ENCODE measurements at places on chromosomes 13 and 19. TPM values are rescaled to one million over a fixed set of nuclear protein-coding genes. Genes with fewer than 3 reads are reported as not detected.

The RYR1 gene
- 0.44 TPM for polyA plus RNA-seq

The CEACAM8 gene
- not detected for polyA plus RNA-seq

The RINL gene
- polyA plus RNA-seq: 0.77 TPM

The ADPRHL1 gene
- polyA plus RNA-seq: 1.1 TPM

The TNNI3 gene
- polyA plus RNA-seq: 22.5 TPM

The MCEMP1 gene
- not detected for polyA plus RNA-seq

The RASAL3 gene
- not detected for polyA plus RNA-seq

The KLK13 gene
- not detected for polyA plus RNA-seq

The OR10H1 gene
- not detected for polyA plus RNA-seq

The MADCAM1 gene
- 0.22 TPM for polyA plus RNA-seq

The EDNRB gene
- not detected for polyA plus RNA-seq

The FGF9 gene
- 29.4 TPM for polyA plus RNA-seq

The MEDAG gene
- polyA plus RNA-seq: not detected

The TMEM259 gene
- polyA plus RNA-seq: 208 TPM

The MLNR gene
- not detected for polyA plus RNA-seq

The UHRF1 gene
- 1.8 TPM for polyA plus RNA-seq

The RNF225 gene
- not detected for polyA plus RNA-seq

The ONECUT3 gene
- 1.6 TPM for polyA plus RNA-seq

The SIAH3 gene
- 4.0 TPM for polyA plus RNA-seq

The MATK gene
- 4.1 TPM for polyA plus RNA-seq

The BBC3 gene
- polyA plus RNA-seq: 15.6 TPM

The CBARP gene
- polyA plus RNA-seq: 18.2 TPM

The GPR18 gene
- polyA plus RNA-seq: not detected
